Stromal cell of bone marrow (primary cell): ENCODE measurements at places on chromosomes 13 and 19.
A peak's percentile ranks its signal among the peaks of the same experiment; 100 is the strongest.

- DNase-seq = no peak
These were observed 682.7 kb upstream of the ARGLU1 start for GRCh38 chr13:107250628-107251027.

- peak; percentile 1 for DNase-seq
These were observed 202.2 kb downstream of the SUCLA2 start for GRCh38 chr13:47798906-47799305.

GRCh38 chr13:111312944-111313590, 7.4 kb upstream of the TEX29 start:
- DNase-seq = no peak

DNA sequence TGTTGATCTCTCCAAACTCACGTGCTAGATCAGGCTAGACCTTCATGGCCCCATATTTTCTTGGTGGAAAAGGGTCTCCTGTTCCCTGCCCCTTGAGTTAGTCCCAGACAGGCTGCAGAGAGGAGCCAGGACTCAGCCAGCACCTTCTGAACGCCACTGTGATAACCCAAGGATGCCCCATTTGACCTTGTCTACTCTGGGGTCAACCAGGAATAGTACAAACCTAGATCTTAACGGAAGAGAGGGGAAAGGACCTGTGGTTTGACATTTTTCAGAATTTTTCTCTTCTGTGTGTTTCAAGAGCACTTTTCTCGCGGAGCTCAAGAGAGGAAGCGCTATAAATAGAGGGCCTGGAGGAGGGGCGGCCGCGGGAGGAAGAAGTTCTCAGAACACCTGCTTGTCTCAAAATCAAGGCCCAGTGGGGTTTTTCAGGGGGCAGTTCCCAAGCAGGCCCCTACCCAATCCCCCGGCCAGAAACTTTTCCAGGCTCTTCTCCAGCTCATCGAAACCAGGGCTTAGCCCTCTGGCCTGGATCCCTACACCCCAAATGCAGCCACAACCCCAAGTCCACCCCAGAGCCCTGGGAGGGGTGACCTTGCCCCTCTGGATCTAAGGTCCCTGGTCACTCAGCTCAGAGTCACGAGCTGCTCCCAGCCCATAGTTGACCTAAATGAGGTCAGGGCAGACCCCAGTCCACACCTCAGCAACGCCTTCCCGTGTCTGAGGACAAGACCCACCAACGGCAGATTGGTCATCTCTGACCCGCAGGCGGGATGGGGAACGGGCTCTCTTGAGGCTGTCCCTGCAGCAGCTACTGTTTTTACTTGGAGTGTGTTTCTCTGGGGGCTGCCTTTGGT, 75.6 kb upstream of the TM9SF2 start:
- no peak for DNase-seq

GRCh38 chr13:35909837-35910540, 221.2 kb downstream of the DCLK1 start:
- no peak for DNase-seq

DNA sequence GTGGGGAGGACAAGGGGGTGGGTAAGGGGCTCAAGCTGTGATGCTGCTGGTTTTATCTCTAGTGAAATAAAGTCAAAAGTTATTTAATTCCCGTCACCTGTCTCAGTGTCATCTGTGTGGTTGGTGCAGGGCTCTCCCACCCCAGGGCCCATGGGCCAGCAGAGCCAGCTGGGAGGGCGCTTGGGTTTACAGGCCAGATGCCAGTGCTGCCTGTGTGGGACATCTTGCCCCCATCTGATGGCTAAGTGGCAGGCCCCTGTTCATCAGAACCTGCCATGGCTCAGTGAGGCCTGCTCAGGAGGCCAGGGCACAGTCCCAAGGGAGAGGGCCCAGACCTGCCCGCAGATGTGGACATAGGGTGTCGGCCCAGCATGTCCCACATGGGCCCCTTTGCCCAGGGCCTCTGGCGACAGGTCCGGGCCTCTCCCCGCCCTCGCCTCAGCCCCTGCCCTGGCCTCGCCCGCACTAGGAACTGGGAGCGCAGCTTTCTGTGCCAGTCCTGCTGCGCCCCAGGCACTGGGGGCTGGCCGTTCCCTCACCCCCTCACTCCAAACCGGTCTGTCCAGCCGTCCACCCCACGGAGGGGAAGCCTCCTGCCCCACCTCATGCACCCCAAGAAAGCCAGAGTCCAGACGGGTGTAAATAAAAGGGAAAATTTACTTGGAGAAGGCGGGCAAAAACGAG, 5.3 kb downstream of the ZNF296 start:
- DNase-seq = no peak

GRCh38 chr19:17487284-17488121, 17.2 kb downstream of the SLC27A1 start:
- no peak for DNase-seq
